Right renal pelvis (tissue), 4 donors: ENCODE measurements at places on chromosomes 7 and 10. TPM values are rescaled to one million over a fixed set of nuclear protein-coding genes. Genes with fewer than 3 reads are reported as not detected.
A peak's percentile ranks its signal among the peaks of the same experiment; 100 is the strongest.

The ANKRD30A gene
- polyA plus RNA-seq: not detected

The COBL gene
- polyA plus RNA-seq: 16.3 TPM

The INHBA gene
- 6.1 TPM for polyA plus RNA-seq

The GFRA1 gene
- polyA plus RNA-seq: 22.9 TPM

The ABCA13 gene
- polyA plus RNA-seq: 0.99 TPM

The SLC26A5 gene
- polyA plus RNA-seq: 0.08 TPM

The PROSER2 gene
- 6.2 TPM for polyA plus RNA-seq

The ZNF33B gene
- polyA plus RNA-seq: 46.7 TPM

The NXPH1 gene
- not detected for polyA plus RNA-seq

The SNX10 gene
- 29.1 TPM for polyA plus RNA-seq

The RAMP3 gene
- 9.5 TPM for polyA plus RNA-seq

The MKRN1 gene
- 110 TPM for polyA plus RNA-seq

The EPDR1 gene
- 23.1 TPM for polyA plus RNA-seq

The BICC1 gene
- 82.5 TPM for polyA plus RNA-seq

The NOC3L gene
- 24.1 TPM for polyA plus RNA-seq

The HOXA2 gene
- 10.1 TPM for polyA plus RNA-seq

The GRID2IP gene
- polyA plus RNA-seq: 0.69 TPM

The MEST gene
- polyA plus RNA-seq: 725 TPM

DNA sequence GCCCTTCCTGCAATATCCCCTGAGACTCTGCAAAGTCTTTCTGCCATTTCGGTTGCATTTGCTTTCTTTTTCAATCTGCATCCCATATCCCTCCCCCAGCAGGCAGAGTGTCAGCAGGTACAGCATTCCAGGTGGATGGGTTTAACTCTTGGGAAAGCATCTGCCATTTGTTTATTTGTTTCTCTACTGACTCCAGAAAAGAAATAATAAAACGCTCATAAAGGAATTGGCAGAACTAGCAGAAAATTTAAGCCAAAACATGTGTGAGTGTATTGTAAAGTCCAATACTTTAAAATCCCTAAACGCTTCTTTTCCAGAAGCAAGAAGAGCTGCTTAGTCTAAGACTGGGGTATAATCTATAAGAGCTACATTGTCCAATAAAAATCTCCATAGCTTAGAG lies 393.8 kb downstream of the TNS3 start:
- DNase-seq: no peak

DNA sequence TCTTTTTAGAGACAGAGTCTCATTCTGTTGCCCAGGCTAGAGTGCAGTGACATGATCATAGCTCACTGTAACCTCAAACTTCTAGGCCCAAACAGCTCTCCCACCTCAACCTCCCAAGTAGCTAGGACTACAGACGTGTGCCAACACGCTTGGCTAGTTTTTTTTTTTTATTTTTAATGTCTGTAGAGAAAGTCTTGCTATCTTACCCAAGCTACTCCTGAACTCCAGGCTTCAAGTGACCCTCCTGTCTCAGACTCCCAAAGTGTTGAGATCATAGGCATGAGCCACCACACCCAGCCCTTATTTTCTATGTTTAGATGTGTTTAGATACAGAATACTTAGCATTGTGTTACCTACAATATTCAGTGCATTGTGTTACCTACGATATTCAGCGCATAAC lies 46.4 kb downstream of the KMT2E start:
- no peak for DNase-seq

GRCh38 chr10:127973791-127974311 lies 66.9 kb downstream of the PTPRE start:
- DNase-seq: no peak

GRCh38 chr10:22988581-22989360 lies 60.9 kb downstream of the ARMC3 start:
- DNase-seq: peak; percentile 58

GRCh38 chr10:24262929-24263590 lies 54.1 kb downstream of the KIAA1217 start:
- DNase-seq: no peak

GRCh38 chr10:123665491-123666286 lies 466 bp upstream of the GPR26 start:
- DNase-seq: no peak

- no peak for DNase-seq
Observed at GRCh38 chr10:112784022-112784461, 166.0 kb upstream of the TCF7L2 start.

DNA sequence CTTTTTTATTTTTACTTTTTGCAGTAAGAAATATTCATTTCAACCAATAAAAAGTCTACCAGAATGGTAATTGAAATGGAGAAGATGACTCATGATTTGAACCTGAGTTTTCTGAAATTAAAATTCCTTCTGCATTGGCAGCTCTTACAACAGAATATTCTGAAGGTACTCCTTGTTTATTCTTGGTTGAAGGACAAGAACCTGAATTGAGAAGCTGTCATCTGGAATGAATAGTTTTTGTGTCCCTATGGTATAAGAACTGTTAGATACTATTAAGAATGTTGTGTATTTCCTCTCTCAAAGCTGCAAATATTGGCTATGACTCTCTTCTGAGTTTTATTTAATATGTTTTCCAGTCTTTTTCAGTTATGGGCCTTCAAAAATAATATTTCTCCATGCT lies 56.1 kb downstream of the CDK1 start:
- no peak for DNase-seq

DNA sequence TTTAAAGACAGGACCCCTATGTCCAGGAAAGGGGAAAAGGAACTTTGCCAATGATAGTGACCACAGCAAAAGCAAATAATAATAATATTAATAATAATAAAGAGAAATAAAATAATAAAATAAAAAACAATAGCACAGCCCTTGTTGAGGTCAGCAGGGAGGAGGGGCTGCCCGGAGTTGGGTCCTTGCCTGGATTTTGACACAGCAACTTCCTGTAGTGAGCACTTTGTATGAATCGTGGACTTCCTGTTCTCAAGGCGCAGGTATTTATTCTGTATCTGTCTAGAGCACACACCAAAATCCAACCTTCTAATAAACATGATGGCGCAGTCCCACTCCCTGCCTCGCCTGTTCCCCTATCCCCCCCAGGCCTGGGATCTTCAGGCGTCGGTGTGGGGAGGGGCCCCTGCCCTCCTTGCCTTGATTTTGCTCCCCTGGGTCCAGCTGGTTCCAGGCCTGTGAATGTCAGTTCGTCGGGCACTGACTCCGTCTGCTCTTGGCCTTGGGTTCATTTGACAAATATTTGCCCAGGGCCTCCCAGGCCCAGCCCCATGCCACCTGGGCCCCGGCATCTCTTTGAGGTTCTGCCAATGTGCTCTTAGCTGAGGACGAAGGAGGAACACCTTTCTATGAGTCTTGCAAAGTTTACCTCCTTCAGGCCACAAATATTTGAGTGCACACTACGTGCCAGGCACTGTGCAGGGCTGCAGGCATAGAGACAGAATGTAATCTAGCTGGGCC lies 13.9 kb downstream of the TRIM8 start:
- no peak for DNase-seq

- DNase-seq: peak; percentile 25
Observed at GRCh38 chr7:64463636-64464375, 99.1 kb downstream of the ZNF680 start.

DNA sequence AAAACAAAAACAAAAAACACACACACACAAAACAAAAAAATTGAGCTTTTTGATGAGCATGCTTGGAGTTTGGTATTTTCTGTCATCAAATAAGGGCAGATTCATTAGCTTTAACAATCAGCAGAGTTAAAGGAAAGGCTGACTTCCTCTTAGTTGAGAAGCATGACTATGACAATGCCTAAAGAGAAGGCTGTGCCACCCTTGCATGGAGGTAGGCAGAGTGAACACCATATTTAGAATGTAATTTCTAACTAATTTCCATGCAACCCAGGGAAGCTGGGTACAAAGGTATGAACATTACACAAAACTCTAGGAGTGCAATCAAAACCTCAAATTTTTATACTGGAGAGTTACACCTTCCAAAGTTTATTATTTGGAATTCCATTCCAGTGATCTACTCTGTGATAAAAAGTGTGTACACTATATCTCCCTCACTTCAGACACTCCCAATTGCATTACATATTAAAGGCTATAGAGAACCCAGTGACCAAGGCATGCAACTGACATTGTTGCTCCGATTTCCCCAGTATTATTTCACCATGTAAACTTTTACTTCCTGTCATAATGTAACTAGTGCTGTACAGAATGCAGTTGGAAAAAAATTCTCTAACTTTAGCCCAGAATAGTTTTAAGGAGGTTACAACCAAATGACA lies 9.4 kb upstream of the CYCS start:
- no peak for DNase-seq

DNA sequence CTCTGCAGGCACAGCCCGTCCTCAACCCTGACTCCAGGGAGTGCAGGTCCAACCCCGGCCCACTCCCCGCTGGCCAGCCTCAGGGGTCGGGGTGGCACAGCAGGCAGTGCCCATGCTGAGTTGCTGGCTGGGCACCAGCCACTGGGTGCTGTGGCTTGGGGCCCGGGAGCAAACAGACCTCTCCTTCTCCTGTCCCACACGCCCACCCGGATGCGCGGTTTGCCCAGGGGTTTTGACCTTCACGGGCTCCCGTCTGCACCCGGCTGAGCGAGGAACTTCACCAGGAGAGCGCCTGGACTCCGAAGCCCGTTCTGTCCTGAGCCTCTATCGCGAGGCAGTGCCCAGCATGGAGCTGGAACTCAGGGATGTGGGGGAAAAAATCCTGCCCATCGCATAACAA lies 2.6 kb upstream of the GRIFIN start:
- no peak for DNase-seq
